ENCODE measurements at places on chromosomes 5 and 9. TPM values are rescaled to one million over a fixed set of nuclear protein-coding genes. Genes with fewer than 3 reads are reported as not detected.

GRCh38 chr9:27719711-27720110, 146.4 kb upstream of the C9orf72 start:
- DNase-seq = no peak

GRCh38 chr5:130268489-130268888, 364.2 kb downstream of the CHSY3 start:
- DNase-seq = no peak

LCN12 gene
- not detected for total RNA-seq

GRCh38 chr5:14983666-14984441, 112.3 kb upstream of the ANKH start:
- DNase-seq = no peak

GRCh38 chr5:179880066-179880650, 21.5 kb upstream of the MRNIP start:
- no peak for DNase-seq

DNA sequence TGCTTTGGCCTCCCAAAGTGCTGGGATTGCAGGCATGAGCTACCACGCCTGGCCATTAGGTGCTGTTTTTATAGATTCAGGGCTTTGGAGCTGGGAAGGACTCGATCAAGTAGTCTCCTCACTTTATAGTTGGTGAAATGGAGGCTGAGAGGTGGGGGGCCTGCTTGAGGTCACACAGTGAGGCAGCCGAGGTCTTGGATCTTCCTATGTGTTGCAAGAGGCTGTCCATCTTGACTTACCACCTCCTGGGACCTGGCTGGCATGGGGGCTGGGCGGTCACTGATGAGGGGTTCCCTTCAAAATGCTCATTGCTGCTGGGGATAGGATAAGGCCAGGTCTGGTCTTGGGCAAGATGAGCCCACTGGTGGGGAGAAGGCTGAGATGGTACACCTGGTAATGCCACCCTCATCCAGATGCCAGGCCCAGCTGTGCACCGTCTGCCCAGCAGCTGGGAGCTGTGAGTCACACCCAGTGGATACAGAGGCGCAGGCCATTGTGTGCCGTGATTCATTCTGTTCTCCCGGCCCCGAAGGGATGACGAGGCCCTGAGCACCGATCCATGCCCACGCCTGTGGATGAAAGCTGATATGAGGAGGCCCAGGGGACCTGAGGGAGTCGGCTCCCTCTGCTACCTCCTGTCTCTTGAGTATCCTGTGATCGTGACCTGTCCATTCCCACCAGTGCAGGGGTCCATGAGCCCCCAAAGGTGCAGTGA, 10.5 kb upstream of the NDST1 start:
- no peak for DNase-seq

- DNase-seq = no peak
Measured at GRCh38 chr5:128736553-128736952, 198.5 kb upstream of the FBN2 start.

DNA sequence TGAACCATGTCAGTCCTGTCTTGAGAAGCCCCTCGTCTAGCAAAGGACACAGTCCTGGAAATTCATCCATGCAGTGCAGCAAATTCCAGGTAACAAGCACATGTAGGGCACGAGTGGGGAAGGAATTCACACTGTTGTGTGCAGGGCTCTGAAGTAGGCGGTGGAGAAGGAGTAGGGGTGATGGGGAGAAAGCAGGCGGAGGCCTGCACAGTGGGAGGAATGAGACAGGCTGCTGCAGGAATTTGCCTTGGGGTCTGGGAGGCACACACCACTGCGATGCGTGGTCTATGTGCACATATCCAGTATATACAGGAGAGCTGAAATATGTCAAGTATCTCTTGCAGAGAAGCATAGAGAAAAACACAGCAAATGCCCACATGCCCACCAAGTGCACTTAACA, 249.2 kb upstream of the IRX2 start:
- no peak for DNase-seq

PCDHB10 gene
- total RNA-seq = 1.2 TPM

DNA sequence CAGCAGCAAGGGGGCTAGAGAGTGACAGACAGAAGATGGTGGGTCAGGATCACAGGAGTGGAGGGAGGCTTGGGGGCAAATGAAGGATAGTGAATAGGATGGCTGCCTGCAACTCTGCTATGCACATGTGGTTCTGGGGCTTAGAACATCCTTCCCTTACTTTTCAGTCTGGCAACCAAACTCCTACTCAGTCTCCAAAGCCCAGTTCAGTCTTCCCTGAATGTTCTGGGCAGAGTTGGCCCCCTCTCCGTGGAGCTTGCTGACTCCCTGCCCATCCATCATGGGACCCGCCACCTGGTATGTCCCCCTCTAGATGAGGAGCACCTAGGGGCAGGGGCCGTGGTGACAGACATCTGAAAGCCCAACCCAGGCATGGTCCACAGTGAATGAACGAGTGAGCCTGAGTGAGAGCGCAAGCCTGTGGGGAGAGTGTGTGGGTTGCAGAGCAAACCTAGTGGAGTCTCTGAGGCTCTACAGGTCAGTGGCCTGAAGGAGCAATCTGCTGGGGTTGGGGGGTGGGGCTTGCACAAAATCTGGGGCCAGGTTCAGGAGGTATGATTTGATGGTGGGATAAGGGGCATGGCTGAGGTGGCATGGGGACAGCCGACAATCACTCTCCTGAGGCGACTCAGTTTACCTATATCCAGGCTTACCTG, 180.6 kb downstream of the FGF18 start:
- DNase-seq = peak; percentile 31

FRMD3 gene
- 6.1 TPM for total RNA-seq

FRRS1L gene
- total RNA-seq = 0.42 TPM

GLRA1 gene
- total RNA-seq = not detected

DNA sequence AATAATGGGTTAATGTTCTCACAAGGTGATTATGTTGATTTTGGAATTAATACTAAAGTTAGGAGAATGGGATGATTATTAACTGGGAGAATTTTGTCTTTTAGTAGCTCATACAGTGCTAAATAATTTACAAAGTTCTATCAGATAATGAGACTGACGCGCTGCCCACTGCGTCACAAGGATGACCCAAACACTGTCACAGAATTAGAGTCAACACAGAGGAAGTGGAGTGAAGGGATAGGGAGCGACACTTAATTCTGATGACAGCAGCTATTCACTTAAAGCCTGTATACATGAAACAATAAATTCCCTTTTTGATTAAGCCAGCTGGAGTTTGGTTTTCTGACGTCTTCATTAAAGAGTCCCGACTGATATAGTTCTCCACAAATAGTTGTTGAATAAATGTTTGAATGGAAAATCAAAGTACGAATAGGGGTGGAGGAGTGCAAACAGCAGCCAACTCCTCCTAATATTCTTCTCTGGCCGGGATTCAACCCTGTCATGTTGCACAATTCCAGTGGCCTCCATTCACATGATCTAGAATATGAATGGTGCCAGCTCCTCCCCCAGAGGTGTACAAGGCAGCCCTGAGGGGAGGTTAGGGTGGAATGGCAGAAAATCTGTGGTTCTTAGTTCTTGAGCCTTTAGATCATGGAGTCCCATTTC, 140.3 kb downstream of the PCSK1 start:
- no peak for DNase-seq

PAEP gene
- total RNA-seq = not detected

NRG2 gene
- total RNA-seq = 5.7 TPM

GRCh38 chr5:170590566-170590965, 86.7 kb downstream of the KCNIP1 start:
- no peak for DNase-seq

DNA sequence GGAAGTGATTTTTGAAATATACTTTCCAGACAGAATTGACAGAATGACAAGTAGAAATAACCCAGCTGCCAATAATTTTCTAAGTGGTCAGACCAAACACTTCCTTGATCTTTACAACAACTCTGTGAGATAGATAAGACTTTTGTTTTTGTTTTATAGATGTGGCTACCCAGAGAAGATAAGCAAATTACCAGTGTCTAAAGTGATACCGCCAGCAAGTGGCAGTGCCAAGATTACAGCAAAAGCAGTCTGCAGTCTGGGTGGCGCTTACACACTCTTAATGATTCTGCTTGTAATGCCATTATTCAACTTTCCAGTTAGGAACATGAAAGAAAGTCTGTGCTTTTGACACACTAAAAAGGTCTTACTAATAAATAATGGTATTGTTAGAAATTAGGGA, 92.1 kb downstream of the HCN1 start:
- no peak for DNase-seq

DNA sequence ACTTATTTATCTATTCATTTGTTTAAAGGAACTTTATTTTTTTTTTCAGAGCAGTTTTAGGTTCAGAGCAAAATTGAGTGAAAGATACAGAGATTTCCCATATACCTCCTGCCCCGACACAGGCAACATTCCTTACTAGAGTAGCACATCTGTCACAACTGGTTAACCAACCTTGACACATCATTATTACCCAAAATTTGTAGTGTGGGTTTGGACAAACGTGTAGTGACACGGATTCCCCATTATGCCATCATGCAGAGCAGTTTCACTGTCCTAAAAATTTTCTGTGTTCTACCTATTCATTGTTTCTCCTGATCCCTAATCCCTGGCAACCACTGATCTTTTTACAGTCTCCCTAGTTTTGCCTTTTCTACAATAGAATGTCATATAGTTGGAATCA, 57.3 kb upstream of the LHFPL2 start:
- no peak for DNase-seq

ANKRD18A gene
- total RNA-seq = 3.1 TPM

EDIL3 gene
- total RNA-seq = 19.3 TPM

DNA sequence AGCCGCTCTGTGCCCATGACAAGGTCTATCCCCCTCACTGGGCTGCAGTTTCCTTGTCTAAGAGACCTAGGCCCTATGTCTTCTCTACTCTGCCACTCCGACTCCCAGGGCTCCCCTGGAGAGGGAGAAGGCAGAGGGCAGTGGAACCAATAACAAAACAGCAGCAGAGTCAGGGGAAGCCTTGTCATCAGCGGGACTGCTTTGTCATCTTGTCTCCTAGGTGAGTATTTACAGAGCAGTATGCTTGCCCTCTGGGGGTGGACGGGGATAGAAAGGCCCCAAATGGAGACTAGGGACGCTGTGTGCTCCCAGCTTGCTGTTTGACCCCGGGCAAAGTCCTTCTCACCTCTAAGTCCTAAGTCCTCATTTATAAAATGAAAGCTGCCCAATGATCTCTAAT, 318.5 kb downstream of the CDK5RAP2 start:
- no peak for DNase-seq

DNA sequence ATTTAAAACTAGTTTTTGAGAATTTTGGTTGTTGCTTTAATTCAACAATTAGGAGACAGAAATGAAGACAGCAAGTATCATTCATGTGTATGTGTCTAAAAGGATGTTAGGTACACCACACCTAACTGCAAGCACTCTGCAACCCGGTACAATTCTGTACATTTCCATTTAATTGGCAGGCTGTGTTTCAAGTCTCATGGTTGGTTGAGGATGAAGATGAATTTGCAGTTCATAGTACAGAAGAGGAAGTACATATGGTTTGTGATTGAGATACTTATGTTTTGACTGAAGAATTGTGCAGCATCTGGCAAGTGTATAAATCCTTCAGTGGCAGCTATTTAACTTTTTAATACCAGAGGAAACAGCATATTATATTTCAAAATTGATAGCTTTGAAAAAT, 628.7 kb upstream of the ZNF608 start:
- DNase-seq = no peak

IARS1 gene
- 152 TPM for total RNA-seq

- no peak for DNase-seq
Measured at GRCh38 chr5:68778484-68778883, 315.3 kb upstream of the SLC30A5 start.
